ENCODE measurements at places on chromosomes 4 and X.

GRCh38 chr4:7473081-7473480 is 38.4 kb upstream of the PSAPL1 start:
- no peak for DNase-seq

- DNase-seq: no peak
These were observed 172.0 kb downstream of the CFAP299 start for GRCh38 chr4:80507507-80507906.

- DNase-seq: no peak
These were observed 130.8 kb downstream of the HMX1 start for GRCh38 chr4:8740666-8741395.

- DNase-seq: no peak
These were observed 3.4 kb downstream of the GPR78 start for GRCh38 chr4:8583655-8584025.

DNA sequence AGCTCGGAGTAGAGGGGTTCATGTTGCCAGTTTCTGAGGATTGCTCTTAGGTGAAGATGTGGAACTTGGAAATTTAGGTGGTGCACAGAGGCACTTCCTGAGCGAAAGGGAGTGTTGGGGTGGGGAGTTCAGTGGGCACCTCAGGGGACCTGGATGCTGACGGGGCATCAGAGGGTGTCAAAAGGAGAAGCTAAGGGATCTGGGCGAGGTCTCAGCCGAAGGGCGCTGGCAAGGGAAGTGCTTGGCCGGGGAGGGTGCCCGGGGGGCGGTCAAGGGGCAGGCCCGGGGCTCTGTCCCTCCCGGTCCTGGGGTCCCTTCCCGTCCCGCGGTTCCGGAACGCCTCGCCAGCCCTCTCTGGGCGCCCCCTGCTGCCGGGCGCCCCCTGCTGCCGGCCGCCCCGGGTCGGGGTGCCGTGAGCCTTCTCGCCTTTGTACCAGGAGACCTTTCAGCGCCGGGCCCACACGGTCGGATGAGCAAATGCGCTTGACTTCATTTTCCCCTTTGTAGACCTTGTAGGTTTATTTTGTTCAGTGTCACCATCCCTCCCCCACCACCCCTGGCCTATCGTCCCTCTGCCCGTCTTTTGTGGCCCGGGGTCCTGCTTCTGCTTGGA is 3.0 kb upstream of the PHOX2B start:
- DNase-seq: no peak

GRCh38 chr4:166413356-166413755 is 540.3 kb downstream of the TLL1 start:
- DNase-seq: no peak

GRCh38 chr4:186669159-186669731 is 54.4 kb downstream of the FAT1 start:
- no peak for DNase-seq

All from activated naive CD4-positive, alpha-beta T cell treated with Interleukin-2 at 50 U/mL for 16 hours (primary cell).